ENCODE measurements at places on chromosomes 1 and 21. TPM values are rescaled to one million over a fixed set of nuclear protein-coding genes. Genes with fewer than 3 reads are reported as not detected.
A peak's percentile ranks its signal among the peaks of the same experiment; 100 is the strongest.

DNA sequence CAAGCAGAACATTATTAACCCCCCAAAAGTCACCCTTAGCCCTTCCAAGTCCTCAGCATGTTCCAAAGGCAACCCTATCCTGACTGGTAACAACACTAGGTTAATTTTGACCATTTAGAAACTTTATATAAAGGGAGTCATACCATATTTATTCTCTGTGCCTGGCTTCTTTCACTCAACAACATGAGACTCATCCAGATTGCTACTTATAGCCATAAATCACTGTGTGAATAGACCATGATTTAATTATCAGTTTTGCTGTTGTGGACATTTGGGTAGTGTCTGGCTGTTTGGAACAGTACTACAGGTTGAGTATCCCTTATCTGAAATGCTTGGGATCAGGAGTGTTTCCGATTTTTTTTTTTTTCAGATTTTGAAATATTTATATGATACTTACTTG is 252.1 kb downstream of the DISC1 start:
- no peak for DNase-seq

GRCh38 chr1:212301580-212301979 is 16.4 kb downstream of the PPP2R5A start:
- no peak for DNase-seq

DNA sequence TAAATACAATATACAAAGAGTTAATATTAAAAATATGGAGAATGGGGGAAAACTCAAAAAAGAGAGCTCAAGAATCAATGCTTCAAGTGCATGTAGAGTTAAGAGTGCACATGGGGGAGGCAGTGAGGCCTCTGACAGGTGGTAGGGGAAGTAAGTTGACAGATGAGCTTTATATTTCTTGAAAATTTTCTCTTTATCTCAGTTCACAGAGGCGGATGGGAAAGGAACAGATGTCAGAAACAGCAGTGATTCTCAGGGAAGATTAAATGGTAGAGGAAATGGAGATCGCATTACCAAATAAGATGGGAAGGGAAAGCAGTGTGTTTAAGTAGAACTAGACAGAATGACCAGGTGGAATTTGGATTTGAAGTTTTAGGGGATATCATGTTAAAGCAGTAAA is 200.1 kb upstream of the C1orf105 start:
- DNase-seq = peak; percentile 31

GRCh38 chr1:171116676-171117075 is 26.0 kb downstream of the FMO3 start:
- DNase-seq = no peak

GRCh38 chr1:29166291-29166878 is 15.3 kb downstream of the SRSF4 start:
- DNase-seq = no peak

DNA sequence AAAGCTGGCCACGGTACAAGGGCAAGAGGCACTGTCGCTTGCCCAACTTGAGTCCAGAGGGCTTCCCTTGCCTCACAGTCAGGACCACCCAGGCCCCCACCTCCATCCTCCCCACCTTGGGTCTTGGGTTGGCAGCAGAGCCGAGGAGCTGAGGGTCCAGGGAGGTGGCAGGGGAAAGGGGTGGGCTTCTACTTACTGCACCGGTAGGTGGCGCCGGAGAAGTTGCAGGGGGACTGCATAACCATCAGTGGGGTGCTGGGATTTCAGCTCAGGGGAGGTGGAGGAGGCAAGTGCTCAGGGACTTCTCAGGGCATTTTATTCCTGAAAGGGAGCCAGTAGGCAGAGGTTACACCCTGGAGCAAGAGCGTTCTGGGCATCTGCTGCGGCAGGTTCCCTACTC is 44.0 kb downstream of the TRIM62 start:
- DNase-seq = no peak

DNA sequence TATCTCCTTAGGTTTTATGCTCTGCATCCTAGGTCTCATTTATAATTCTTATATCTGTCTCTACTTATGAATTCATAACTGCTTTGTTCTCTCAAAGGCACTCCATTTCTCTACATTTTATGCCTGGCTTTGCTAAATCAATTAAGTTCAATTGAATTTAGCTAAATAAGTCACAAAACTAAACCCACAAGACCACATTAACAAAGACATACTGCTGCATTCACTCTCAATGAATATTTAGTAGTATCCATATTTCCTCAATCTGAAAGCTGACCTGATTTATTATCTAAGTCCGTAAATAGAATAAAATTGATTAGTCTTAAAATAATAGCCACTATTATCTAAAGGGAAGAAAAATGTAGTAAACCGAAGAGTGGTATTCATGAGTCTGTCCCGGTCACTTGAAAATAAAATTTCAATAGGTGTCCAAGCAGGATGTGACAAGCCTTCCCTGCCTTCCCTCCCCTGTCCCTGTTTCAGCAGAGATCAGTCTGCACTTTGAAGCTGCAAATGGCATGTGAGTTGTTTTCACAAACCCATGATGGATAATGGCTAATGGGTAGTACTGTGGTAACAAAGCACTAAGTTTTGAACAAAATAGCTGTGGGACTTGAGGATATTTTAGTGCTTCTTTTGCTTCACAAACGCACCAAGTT is 295.0 kb upstream of the NCAM2 start:
- no peak for DNase-seq

DNA sequence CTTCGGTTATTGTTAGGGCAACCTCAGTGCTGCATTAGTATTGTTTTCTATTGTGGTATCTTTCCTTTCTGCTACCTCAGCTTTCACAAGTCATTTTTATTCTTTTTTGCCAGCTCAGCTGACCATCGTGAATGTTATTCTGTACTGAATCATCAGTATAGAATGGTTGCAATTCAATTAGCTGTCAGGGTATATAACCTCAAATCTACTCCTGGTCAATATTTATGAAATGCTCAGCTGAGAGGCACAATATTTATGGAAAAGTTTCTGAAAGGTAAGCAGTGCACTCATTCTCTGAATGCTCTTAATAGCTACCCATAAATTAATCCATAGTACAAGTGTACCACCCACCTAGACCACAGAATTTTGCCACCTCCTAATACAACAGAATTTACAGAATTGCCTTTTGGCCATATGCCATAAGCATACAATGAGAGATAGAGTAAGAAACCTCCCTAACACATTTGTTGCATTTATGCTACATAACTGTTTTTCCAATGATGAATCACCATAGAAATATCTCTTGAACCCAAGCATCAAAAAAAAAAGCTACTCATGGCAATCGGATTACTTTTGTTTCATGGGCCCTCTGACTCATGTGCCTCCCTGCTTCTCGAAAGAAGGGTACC is 732.6 kb upstream of the CHRM3 start:
- no peak for DNase-seq

DNA sequence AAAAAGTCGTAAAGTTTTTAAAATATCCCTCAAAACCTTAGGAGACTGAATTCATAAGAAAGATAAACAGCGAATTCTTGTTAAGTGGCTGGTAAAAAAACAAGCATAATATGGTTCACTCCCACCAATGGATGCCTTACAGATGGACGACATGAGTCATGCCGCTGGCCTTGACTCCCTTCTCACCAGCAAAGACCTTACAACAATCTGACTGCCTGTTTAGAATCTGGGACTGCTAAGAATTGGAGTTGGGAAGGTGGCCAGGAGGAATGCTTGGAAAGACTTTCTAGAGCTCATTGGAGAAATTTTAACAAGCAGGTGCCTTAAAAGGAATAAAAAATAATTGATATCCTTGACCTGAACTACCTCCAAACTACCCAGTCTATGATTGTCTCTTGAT is 206.9 kb upstream of the FMN2 start:
- no peak for DNase-seq

DNA sequence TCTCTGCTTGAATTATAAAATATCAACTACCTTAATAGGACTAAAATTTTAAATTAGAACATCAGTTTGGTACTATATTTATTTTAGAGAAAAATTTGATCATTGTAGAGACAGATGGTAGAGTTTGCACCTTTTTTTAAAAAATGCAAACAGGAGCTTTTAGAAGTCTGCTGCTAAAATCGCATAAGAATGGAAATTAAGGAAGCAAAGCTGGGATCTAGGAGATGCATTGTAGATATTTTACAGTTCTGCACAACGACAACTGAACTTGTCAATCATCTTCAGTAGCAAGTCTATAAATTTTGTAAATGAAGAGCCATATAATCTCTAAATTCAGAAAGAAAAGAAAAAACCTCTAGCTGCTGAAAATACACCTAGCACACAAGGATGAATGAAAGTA is 185.6 kb upstream of the KCNK2 start:
- no peak for DNase-seq

- DNase-seq = no peak
Observed at GRCh38 chr1:160112357-160112756, 3.2 kb upstream of the ATP1A2 start.

DNA sequence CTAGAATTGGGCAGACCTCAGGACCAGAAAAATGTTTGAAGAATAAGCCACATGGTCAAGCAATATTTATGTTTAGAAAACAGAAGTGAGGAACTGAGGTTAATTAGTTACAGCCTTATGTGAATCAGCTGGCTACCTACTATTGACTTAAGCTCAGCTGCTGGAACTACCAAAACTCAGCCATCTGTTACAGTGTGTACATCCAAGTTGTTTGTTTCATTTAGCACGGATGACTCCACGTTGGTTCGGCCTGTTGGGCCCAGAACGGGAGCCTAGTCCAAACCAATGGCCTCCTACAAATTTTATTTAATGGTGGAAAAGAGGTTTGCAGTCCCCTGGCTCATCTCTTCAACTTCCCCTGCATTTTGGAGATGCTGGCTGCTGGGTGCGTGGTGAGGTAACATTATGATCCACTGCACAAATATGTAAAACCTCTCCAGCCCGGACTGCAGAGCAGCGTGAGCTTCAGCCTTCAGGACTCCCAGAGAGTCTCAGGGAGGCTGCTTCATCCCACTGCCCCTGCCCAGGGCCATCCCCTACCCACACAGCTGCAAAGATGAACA is 143.4 kb downstream of the ZZZ3 start:
- DNase-seq = peak; percentile 75

DNA sequence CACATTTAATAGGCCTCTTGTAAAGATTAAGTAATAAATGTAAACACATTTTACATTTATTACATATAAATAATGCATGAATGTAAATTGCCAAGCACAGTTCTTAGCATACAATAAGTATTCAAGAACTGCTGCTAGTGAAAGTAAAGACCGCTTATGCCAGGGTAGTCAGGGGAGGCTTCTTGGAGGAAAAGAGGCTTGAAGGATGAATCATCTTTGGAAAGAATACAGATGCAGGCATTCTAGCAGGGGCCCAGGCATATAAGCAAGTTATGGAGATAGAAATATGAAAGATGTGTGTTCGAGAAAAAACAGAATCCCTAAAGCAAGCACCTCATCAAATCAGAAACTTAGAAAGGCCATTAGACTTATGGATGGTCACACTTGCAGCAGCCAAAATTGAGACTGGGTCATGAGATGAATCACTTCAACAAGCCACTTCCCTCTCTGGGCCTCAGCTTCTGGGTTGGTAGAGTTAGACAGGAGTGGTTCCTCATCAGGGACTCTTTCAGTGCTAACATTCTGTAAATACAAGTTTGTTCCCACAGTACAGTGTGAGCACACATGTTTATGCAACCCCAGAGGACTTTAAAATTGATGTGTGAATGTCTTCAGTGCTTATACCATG is 79.8 kb upstream of the ROR1 start:
- no peak for DNase-seq

- DNase-seq = peak; percentile 59
Observed at GRCh38 chr1:210841926-210842625, 291.9 kb downstream of the KCNH1 start.

GRCh38 chr1:86998727-86999126 is 84.3 kb downstream of the HS2ST1 start:
- DNase-seq = no peak

- no peak for DNase-seq
Observed at GRCh38 chr1:39275836-39276507, 71.5 kb downstream of the MACF1 start.

- DNase-seq = no peak
Observed at GRCh38 chr1:184929711-184930202, 44.6 kb downstream of the NIBAN1 start.

DNA sequence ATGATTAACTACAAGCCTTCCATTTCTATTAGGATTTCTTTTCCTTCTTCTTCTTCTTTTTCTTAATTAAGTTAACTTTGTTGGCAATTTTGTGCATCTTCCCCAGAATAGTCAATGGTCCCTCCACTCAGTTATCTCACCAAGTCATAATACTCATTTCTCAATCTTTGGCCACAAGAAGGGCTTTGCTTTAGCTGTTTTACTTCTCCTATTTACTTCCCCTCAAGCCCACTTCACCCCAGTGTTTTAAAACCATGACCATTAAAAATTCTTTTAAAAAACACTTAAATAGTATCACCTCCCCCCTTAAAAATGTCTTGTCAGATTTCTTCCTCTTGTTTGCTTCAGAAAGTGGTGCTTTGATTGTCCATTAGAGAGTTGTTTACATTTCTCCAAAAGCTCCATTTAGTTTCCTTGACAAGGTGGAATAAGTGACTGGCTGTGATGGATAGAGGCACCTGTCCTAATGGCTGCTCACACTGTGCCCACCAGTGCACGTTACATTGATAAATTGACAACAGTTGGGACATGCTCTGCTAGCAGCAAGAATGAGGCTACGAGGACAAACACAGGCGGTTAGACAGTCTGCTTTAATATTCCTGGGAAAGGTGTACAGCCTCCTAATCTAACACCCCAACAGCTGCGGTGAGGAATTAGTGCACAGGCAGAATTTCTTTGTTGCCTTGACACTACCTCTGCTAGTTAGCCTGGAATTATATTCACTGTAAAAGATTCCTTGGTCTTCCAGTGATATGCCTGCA is 354.7 kb downstream of the LMO4 start:
- DNase-seq = peak; percentile 36

- no peak for DNase-seq
Observed at GRCh38 chr1:26158271-26158907, 490 bp upstream of the FAM110D start.

DNA sequence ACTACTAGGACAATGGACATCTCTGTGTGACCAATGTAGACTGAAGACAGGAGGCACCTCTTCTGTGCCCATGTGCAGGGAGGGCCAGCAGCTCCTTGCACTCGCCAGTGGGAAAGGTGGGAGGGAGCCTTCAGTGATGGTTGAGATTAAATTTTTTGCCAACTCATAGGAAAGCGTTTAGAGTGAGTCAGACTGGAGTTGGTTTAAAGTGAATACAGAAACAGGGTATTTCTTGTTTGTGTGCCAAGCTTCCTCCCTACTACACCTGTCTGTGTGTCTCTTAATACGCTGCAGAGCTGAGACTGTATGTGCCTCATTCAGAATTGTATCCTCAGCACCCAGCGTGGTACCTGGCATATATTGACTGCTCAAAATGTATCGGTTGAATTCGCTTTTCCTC is 13.5 kb upstream of the COL16A1 start:
- DNase-seq = no peak

Gene OR2W3
- not detected for total RNA-seq

Gene KPRP
- total RNA-seq = not detected

Gene ATP5PO
- 272 TPM for total RNA-seq

Gene ZMYND12
- not detected for total RNA-seq

Gene SUSD4
- 4.1 TPM for total RNA-seq

Gene FMO4
- total RNA-seq = 3.1 TPM

Gene DSCAM
- total RNA-seq = not detected

Gene GUCA2B
- total RNA-seq = not detected
